ENCODE measurements at places on chromosomes 6 and 20.

DNA sequence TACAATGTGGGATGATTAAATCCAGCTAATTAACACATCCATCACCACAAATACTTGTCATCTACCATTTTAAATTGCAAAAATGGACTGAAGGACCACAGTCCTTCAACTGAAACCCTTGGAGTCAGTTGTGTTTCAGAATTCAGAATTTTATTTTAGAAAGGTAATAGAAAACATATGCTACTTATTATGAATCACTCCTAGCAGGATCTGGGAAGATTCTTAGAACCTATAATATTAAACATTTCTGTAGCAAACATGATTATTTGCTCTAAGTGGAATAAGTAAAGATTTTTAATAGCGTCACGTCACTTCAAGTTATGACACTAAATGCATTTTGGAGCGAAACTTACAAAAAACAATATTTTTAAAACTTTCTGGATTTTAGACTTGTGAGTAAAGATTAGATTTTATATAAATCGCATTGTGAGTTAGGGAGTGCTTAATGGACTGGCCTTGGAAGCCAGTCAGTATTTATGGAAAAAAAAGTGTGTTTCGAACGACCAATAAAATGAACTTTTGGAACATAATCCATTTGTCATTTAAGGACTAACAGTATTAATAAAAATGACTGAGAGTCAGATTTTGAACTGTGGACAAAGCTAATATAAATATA, 71.8 kb upstream of the PHACTR2 start:
- DNase-seq: no peak

DNA sequence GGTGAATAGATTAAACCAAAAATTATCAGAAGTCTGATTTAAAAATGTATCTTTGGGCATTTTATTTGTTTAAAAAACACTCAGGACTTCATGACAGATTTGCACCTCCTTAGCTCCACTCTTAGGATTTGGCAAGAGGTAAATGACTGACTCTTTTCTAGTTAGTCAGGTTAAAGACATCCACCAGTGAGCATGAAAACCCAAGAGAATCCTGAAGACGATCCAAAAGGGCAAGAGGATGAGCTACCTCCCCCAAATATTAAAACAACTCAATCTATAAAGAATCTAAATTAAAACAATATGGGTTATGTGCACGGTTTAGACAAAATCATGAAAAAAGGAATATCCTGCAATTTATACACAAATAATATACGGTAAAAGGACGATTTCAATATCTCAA, 89.4 kb upstream of the OPRM1 start:
- DNase-seq: no peak

- no peak for DNase-seq
Observed at GRCh38 chr20:1185316-1185741, 548 bp upstream of the TMEM74B start.

- no peak for DNase-seq
Observed at GRCh38 chr20:23272176-23273029, 78.2 kb upstream of the NXT1 start.

- DNase-seq: peak; percentile 92
Observed at GRCh38 chr6:113997116-113997515, 26.2 kb upstream of the HDAC2 start.

DNA sequence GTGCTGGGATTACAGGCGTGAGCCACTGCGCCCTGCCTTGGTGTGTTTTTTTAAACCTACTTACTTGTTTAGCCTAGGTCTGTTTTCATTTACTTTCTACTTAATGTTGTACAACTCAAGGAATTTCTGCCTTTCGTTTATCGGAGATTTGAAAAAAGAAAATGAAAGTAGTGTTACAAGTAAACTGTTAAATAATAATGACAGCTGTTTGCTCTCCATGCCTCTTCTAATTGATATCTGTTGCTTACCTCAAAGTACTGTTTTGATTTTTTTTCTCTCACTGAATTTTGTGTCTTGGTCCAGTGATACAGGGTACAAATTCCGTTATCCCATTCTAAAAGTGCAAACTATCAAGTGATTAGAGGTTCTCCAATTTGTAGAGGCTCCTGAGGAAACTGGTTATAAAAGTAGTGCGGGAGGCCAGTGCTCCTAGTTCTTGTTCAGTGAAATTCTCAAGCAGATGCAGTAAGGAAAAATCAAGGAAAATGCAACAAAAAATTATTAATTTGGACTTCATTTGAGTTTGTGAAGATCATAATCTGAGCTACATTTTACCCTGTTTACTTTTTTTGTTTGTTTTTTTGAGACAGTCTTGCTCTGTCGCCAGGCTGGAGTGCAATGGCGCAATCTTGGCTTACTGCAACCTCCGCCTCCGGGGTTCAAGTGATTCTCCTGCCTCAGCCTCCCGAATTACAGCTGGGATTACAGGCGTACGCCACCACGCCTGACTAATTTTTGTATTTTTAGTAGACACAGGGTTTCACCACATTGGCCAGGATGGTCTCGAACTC, 2.2 kb downstream of the UBR2 start:
- no peak for DNase-seq

GRCh38 chr6:23533944-23534343, 592.1 kb upstream of the NRSN1 start:
- no peak for DNase-seq

DNA sequence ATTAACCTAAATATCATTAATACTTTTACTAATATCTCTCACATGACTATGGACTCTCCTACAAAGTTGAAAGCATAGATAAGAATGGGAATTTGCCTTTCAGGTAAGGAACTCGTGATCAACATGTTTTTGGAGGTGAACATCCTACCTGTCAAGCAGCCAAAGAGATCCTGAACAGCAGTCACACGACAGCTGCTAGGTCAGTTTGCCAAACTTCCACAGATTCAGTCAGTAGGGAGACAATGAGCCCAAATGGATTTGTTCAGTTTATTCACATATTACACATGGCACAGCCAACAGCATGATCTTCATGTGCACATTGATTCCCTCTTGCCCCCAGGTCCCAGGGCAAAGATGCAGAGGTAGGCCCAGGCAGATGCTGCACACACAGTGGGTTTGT, 86.1 kb upstream of the LOC128125822 start:
- no peak for DNase-seq

DNA sequence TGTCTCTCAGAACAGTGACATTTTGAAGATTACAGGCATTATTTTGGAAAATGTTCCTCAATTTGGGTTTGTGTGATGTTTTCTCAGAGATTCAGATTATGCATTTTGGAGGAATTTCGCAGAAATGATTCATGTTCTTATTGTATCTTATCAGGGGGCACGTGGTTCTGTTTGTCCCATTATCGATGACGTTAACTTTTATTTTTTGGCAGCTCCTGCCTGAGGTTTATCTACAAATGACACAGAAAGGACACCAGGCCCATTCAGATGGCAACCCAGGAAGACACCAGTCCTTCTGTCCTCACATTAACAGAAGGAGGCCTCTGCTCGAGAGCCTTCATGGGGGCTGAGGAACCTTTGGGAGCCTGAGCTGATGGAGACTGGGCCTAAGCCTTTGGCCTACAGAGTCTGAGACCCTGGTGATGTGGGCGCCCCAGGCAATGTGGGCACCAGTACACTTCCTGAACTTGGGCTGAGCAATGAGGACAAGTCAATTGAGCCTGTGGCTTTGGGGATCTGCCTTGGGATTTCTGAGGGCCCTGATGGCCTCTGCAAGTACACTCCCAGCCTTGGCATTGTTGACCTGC, 41.2 kb upstream of the EZR start:
- DNase-seq: no peak

DNA sequence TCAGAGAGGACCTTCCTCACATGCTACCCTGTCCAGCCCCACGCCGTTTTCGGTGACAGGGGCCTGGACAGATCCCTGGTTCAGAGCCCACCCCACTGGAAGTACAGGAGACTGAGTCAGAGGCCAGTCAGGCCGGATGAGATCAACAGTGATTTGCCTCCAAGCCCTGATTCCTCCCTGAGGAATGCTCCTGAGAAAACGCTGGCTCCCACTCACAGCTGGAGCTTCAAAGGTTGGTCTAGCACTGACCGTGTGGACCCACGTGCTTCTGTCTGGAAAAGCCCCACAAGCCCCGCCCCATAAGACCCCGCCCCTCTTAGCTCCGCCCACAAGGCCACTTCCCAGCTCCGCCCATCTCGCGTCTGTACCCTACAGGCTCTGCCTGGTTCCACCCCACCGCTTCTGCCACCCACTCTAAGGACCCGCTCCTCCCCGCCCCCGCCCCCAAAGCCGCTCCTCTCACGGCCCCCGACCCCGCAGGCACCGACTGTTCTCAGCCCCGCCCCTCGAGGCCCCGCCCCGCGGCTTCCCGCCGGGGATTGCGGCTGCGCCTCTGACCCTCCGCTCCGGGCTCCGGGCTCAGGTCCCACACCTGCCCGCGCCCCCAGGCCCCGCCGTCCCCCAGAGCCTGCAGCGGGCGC, 64.9 kb upstream of the BHLHE23 start:
- peak; percentile 56 for DNase-seq

GRCh38 chr20:56715309-56715708, 86.2 kb downstream of the TFAP2C start:
- no peak for DNase-seq

GRCh38 chr6:38103921-38104320, 284.4 kb downstream of the ZFAND3 start:
- no peak for DNase-seq

DNA sequence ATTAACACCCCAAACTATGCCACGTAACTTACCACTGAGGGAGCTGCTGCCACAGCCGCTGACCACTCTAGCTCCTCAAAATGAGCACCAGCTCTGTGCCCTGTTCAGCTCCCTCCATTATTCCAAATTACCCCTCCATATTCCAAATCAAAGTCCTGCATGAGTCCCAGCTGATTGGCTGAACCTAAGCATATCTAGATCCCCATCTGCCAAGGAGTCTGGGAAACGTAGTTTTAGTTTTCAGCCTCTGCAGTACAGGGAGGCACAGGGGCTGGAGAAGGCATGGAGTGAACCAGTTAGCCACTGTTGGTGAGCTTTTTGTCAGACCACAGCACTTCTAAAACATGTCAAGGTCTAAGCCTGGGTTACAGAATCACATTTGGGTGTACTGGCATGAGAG, 15.9 kb downstream of the UNC5CL start:
- DNase-seq: no peak

DNA sequence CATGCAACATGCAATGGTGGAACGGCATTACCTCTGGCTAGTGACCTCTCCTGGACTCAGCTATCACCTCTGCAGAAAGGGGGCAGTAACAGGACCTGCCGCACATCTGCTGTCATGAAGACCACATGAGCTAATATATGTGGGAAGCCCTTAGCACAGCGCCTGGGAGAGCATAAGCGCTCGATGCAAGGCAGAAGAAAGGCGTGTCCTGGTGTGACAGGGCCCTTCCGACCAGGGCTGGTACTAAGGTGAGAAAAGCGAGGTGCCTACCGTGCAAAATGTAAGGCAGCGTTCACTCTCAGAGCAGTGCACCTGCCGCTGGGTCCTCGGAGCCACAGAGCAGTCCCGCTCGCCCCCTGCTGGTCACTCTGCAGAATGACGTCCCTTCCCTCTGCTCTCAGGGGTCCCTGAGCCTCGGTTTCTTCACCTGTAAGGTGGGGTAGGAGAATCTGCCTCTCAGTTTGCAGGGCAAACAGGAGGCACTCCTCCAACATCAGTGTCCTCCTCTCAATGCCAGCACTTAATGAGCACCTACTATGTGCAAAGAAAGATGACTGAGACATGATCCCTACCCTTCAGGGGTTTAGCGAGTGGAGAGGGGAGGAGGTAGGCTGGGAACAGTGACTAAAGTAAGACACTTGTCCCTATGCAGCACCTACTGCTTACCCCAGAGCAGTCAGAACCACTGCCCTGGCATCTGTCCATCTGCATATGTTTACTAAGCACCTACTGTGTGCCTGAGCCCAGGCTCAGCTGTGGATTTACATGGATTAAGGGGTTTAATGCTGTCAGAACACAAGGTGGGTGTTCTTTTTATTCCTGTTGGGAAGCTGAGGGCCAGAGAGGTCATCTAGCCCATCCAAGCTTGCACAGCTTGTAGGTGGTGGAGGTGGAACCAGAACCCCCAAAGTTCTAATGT, 41.1 kb upstream of the PTGIS start:
- peak; percentile 32 for DNase-seq

GRCh38 chr6:160353950-160354496, 5.8 kb downstream of the SLC22A3 start:
- no peak for DNase-seq

DNA sequence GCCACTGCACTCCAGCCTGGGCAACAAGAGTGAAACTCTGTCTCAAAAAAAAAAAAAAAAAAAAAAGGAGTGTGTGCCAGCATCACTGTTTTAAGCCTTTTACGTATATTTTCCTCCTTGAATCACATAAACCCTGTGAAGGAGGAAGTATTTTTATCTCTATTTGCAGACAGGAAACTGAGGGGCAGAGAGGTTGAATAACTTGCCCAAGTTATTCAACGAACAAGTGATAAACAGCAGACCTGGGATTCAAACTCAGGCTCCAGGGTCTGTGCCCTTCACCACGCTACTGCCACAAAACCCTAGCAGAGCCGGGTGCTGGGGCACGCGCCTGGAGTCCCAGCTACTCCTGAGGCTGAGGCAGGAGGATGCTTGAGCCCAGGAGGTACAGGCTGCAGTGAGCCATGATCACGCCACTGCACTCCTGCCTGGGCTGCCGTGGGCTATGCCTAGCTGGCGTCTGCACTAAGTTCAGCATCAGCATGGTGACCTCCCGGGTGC, 9.4 kb upstream of the AVP start:
- no peak for DNase-seq

GRCh38 chr20:50470264-50470858, 39.8 kb upstream of the PTPN1 start:
- no peak for DNase-seq

- DNase-seq: peak; percentile 55
Observed at GRCh38 chr20:59525500-59526241, 78.7 kb upstream of the PHACTR3 start.

- no peak for DNase-seq
Observed at GRCh38 chr20:63366390-63367365, 5.5 kb upstream of the CHRNA4 start.

DNA sequence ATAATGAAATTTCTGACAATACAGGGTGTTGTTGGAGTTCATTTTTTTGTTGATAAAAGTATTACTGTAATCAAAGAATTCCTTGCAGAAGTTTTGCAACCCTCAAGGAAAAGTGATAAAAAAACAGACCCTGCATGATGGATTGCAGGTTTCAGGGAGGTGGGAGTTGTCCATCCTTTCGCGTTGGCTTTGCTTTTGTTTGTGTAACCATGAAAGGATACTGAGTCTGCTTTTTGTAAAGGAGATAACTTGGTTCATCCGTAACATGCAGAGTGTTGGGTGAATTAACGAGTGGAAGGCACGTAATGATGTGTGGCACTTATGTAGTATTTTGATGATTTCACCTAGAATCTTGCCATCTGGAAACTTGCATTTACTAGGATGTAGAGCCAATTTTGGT, 23.6 kb downstream of the FOXO3 start:
- no peak for DNase-seq

- no peak for DNase-seq
Observed at GRCh38 chr6:134510920-134511319, 193.0 kb upstream of the SGK1 start.

GRCh38 chr6:5866547-5867051, 140.1 kb downstream of the NRN1 start:
- peak; percentile 81 for DNase-seq

- no peak for DNase-seq
Observed at GRCh38 chr20:63743210-63743970, 3.8 kb downstream of the SLC2A4RG start.

GRCh38 chr20:6764619-6765018, 2.9 kb upstream of the BMP2 start:
- no peak for DNase-seq

- peak; percentile 12 for DNase-seq
Observed at GRCh38 chr6:2209226-2209809, 36.1 kb downstream of the GMDS start.

- peak; percentile 32 for DNase-seq
Observed at GRCh38 chr6:21149470-21149869, 444.1 kb upstream of the SOX4 start.

- peak; percentile 34 for DNase-seq
Observed at GRCh38 chr6:10425975-10426780, 11.3 kb upstream of the TFAP2A start.
